Stimulated activated CD4-positive, alpha-beta T cell treated with anti-CD3 and anti-CD28 coated beads, Interleukin-15, amount 100 ng/mL, for 48 hours (primary cell): ENCODE measurements at places on chromosomes 11 and 22.

- no peak for DNase-seq
Measured at GRCh38 chr22:50696799-50697561, 24.4 kb downstream of the SHANK3 start.

GRCh38 chr11:84476581-84476980, 1150.6 kb downstream of the DLG2 start:
- DNase-seq, result no peak

GRCh38 chr11:133306019-133306418, 226.3 kb downstream of the OPCML start:
- no peak for DNase-seq

DNA sequence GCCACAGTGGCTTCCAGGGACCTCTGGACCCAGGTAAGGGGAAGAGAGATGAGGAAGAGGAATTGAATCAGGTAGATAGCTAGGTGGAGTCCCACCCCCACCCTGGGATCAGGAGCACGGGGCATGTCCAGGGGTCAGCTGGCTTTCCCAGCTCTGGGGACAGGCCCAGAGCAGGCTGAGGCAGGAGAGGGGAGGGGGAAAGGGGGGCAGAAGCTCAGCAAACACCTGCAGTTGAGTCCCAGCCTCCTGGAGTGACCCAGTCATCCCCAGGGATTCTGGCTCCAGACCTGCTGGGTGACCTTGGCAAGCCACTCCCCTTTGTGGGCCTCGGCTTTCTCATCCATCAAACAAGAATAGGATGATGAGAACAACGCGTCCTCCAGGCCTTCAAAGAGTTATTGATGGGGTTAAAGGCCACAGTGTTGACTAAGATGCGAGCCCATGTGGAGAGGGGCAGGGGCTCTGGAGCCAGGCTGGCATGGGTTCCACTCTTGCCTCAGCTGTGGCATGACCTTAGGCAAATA, 16.0 kb downstream of the STARD10 start:
- DNase-seq, result no peak

DNA sequence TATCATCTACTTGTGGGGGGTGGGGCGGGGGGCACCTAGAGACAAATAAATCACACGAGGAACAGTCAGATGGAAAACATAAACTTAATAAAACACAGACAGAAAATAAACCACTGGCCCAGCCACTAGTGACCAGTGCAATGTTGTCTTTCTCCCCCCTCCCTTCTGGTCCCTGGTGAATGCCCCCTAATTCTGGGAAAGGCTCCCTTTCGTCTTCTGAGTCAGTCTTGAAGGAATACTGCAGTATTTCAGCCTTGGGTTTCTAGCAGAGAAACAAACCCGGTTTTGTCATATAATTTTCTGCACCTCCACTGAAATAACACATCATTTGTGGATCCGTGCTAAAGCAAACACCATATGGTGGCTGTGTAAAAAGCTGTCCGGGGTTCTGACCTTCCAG, 101.7 kb downstream of the ABTB2 start:
- DNase-seq, result no peak

GRCh38 chr11:109196016-109196415, 226.0 kb upstream of the C11orf87 start:
- DNase-seq, result no peak

DNA sequence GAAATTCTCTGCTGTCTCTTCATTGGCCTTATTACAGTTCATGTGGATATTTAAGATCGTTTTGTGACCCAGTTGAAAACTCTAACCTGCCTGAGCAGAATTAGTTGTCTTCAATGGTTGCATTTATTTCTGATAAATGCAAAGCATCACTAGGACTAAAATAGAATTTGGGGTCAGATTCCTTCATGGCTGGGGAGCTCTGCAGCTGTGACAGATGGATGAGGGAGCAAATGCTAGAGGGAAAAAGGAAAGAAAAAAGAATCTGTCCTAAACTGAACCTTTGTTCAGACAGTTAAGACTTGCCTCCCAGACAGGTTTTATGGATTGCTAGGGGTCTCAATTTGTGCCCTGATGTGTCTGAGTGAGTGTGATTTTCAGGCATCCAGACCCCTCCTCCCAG, 113.0 kb downstream of the SYT9 start:
- no peak for DNase-seq

DNA sequence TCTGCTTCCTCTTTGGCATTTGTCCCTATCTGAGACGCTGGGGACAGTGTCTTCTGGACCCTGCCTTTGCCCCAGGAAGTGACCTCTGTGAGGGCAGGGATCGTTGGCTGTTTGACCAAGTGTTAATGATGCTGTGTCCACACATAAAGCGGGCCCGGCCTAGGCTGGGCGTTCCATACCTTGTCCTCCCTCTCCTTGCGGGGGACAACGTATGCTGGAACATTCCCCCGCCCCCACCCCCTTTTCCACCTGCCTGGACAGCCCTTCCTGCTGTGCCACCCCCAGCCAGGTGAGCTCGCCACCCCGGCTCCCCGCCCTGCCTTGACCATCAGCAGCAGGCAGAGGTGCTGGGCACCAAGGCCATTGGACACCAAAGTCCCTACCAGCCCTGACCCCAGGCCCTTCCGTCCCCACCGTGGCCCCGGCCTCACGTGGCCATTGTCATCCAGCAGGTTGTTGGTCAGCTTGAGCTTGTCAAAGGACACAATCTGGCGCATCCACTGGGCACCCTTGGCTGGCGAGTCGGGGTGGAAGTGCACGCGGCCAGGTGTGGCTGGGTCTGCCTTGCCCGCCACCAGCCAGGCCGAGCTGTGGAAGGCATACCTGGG, 4.1 kb upstream of the NUDT8 start:
- no peak for DNase-seq

DNA sequence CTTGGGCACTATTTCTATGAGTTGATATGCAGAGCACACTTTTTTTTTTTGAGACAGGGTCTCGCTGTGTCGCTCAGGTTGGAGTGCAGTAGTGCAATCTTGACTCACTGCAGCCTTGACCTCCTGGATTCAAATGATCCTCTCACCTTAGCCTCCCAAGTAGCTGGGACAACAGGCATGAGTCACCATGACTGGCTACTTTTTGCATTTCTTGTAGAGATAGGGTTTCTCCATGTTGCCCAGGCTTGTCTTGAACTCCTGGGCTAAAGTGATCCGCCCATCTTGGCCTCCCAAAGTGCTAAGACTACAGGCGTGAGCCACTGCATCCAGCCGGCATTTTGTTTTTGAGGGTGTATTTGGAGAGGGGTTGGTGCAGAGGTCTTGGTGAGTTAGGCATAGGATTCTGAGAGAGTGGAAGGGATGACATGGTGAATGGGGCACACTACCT, 29.9 kb upstream of the MTCH2 start:
- DNase-seq, result no peak

GRCh38 chr11:34278693-34279297, 79.0 kb downstream of the ABTB2 start:
- no peak for DNase-seq

DNA sequence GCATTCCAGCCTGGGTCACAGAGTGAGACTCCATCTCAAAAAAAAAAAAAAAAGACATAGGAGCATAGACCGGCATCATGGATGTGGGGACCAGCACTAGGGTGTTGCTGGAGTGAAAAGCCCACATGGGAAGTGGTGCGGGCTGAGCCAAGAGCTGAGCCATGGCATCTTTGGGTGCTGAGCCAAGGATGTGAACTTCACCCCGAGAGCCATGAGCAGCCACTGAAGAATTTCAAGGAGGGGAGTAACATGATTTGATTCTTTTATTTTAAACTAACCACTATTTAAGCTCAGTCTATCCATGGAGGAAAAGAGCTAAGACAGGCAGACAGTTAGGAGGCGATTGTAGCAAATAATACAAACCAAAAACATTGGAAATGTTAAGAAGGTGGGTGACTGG, 57.4 kb downstream of the AHNAK start:
- no peak for DNase-seq

- DNase-seq, result peak; percentile 50
Measured at GRCh38 chr22:37275622-37276021, 6.7 kb upstream of the CYTH4 start.
